Stimulated activated CD4-positive, alpha-beta T cell treated with anti-CD3 and anti-CD28 coated beads, Interleukin-12 subunit alpha, Interleukin-12 subunit beta, amount 100 ng/mL, for 48 hours (primary cell): ENCODE measurements at places on chromosomes 12 and 14.

DNA sequence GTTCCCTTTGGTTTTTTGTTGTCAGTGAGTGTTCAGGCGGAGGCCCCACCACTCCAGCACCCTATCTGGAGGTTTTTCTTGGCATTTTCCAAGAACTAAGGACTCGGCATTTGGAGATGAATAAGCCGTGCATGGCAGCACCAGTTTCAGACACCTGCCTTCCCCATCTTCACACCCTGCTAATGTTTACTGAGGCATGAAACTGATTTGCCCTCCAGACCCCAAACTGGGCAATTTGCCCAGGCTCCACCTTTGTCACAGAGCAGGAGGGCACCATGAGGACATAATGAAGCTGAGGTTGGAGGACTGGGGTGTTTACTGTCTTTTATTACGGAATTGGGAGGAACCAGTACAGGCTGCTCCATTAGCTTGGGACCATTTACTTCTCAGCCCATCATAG, 113.4 kb downstream of the LGMN start:
- no peak for DNase-seq

DNA sequence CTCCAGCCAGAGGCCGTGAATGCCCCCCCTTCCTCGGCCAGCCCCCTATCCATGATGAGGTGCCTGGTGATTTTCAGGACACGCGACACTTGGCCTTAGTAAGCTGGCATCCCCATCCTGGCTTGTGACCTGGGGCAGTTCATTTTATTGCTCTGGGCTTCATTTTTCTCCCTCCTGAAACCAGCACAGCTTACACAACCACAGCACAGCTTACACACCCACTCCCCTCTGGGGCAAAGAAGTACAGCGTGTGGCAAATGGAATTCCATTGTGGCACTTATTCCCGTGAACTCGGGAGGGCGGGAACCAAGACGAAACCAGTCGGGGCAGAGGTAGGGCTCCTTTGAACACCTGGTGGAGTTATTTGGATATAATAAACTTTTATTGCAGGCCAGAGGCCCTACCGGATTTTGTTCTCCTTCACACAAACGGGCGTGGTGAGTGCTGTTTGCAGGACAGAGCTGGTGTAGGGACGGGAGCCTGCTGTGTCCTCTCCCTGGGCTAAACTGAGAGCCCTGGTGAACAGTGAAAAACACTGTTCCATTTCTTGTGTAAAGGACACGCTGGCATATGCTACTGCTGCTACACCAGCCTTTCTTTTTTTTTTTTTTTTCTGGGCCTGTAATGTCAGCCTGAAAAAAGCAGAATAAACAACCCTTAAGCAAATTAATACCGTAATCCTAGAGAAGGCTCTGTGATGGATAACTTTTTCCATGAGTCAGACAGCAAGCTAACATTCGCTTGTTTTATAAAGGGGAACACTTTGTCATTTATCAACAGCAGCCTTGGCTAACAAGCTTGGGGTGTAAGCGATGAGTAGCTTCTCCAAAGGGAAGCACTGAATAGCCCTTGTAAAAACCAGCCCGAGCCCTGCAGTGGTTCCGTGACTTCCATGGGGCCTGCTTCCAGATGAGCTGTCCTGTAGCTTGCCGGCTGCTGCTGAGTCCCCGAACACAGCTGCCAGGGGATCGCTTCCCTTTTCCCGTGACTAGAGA, 29.3 kb downstream of the CD9 start:
- DNase-seq, result no peak

- DNase-seq, result no peak
Measured at GRCh38 chr14:36671149-36671548, 9.5 kb downstream of the PAX9 start.

GRCh38 chr14:33307691-33308251, 369.1 kb downstream of the NPAS3 start:
- DNase-seq, result no peak

DNA sequence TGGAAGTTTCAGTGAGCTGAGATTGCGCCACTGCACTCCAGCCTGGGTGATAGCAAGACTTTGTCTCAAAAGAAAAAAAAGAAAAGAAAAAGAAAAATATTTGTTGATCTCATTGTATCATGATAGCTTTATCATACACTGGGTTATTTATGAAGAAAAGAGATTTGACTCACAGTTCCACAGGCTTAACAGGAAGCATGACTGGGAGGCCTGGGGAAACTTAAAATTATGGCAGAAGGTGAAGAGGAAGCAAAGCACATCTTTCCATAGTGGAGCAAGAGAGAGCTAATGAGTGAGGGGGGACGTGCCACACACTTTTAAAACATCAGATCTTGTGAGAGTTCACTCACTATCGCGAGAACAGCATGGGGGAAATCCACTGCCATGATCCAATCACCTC, 72.7 kb upstream of the FUT8 start:
- DNase-seq, result no peak
